DMS 273 treated with DMSO at 0.1 percent for 48 hours (cell line): ENCODE measurements at places on chromosomes 7 and 10.

DNA sequence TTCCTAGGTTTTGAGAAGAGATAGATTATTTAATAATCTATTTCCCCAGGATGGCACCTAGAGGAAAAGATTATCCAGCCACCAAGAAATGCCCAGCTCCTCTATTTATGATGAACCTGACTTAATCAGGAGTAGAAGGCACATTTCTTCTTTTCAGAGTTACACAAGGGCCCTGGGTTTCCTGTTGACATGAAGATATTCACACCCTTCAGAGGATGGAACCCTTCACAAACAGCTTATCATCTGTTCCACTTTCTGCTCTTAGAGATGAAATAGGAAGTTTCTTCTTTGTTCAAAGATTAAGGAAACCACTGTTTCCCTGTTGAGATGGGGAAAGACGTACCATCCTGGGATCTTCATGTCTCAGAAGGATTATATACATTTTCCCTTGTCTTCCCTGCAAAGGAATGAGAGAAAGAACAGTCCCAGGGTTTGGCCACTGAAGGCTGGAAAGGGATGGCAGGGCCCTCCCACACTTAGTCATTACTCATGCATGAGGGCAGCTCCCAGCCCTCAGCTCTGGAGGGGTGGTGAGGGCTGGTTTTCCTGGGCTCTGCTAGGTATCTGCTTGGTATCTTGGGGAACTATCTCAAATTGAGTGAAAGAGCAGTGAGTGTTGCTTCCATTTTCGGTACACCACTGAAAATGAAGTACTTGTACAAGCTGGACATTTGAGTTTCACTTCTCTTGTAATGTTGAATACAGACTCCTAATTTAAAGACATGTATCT, 64.0 kb downstream of the MTPAP start:
- no peak for DNase-seq

GRCh38 chr7:86972072-86972471, 87.4 kb downstream of the ELAPOR2 start:
- no peak for DNase-seq

DNA sequence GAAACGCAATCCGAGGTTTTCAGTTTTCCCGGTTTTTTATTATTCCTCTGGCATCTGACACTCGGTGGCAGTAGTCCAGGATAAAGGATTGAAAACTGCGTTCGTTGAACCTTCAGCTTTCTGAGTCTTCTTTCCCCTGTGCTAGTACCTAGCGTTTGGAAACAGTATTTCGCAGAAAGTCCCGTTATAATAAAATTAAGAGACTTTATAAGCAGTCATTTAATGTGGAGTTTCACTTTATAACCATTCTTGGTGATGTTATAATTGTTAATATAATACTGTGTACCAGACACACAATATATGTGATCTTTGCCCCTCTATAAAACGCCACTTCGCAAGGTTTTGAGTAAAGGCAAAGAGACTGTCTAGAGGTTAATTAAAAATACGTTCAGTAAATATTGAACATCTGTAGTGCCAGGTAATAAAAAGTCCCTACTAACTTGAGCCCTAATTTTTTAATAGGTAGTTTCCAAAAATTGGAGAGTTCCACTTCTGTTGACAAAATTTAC, 874 bp downstream of the CISD1 start:
- DNase-seq, result no peak

- DNase-seq, result no peak
Observed at GRCh38 chr7:53326634-53327033, 291.2 kb downstream of the POM121L12 start.

DNA sequence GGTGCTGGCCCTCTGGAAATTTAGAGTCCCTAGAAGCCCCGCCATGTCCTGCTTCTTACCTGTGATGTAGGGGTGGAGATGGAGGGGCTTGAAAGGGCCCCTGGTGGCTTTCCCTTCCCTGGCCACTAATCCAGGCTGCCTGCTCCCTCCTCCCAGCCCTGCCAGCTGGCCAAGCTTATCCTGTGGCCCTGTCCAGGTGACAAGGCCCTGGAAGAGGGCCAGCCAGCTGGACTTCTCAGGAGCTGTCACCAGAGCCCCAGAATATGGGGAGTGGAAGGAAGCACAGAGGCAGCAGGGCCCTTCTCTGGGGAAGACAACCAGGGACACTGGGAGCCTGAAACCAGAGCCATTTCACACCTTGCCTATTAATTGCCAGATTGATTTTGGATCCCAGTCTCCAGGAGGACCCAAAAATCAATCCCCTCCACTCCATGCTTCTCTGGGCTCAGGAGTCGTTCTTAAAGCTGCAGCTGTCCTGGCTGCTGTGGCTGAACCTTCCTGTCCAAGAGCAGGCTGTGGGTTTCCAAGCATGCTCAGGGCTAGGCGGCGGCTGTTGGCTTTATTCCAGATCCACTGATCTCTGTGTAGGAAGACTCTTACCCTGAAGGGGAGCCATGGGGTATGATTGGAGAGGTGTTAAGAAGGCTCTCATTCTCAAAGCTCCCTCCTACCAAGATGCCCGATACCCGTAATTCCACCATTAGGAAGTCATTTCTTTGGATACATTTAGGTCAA, 52.6 kb upstream of the PCBD1 start:
- DNase-seq, result no peak

- DNase-seq, result no peak
Observed at GRCh38 chr7:112036071-112036470, 170.1 kb downstream of the DOCK4 start.

- DNase-seq, result no peak
Observed at GRCh38 chr10:126658928-126659327, 11.6 kb downstream of the C10orf90 start.

DNA sequence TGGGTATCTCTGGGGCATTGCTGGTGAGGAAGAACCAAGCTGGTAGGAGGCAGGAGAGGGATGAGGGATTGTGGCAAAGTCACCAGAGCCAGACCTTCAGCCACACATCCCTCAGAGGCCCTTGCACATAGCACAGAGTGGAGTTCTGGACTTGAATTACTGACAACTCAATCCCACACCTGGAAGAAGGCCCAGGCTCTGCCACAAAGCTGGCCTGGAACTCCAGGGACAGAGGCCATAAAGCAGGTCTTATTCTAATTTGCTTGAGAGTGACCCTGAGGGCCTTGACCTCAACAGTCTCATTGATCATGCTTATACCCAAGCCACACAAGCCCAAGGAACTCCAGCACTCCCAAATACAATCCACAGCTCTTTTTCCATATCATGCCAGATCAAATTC, 486.2 kb upstream of the ZMIZ1 start:
- DNase-seq, result no peak

GRCh38 chr7:27191833-27192545, 7.0 kb upstream of the HOXA11 start:
- no peak for DNase-seq

- DNase-seq, result no peak
Observed at GRCh38 chr10:3484306-3485056, 300.5 kb downstream of the KLF6 start.

DNA sequence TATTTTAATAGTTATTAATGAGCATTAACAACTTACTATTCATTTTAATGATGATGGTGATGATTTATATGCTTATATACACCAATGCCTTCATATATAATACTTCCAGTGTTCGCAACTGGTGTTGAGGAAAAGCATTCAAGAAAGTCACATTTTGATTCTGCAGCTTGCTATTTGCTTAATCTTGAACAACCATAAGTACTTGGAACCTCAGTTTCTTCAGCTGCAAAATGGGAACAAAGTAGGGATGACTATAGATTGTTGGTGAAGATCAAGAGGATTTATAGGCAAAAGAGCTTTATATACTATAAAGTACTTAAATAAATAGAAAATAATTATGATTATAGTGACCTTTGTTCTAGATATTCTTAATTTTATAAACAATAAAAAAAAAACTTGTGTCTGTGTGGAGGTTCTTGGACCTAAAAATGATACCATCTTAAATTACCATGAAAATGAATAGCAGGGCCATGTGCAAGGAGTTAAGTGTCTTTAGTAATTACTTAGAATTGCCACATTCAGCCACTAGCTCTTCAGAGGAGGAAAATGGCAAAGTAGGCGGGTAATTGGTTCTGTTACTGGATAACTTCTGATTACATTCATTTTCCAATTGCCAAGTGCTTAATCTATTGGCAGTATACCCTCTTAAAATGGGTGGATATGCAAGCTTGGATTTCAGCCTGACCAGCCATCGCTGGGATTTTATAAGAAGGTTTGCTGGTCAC, 4.5 kb downstream of the ARID5B start:
- DNase-seq, result no peak

DNA sequence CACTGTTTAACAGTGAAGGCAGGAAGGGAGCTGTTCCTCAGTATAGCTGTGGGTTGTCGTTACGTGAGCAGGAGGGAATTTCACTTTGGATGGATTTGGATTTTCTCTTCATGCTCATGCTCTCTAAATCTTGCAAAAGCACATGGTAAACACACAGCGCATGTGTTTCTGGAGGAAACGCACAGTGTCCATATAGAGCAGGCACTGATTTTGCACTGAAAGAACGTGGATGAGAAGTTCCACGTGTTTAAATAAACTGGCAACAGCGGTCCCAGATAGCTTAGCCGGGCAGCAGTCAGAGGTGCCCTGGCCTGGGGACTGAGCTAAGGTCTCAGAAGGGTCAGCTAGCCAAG, 188.6 kb downstream of the MGMT start:
- no peak for DNase-seq

GRCh38 chr7:98294798-98295382, 13.4 kb downstream of the BRI3 start:
- peak; percentile 37 for DNase-seq

- DNase-seq, result no peak
Observed at GRCh38 chr7:44292876-44293560, 32.4 kb downstream of the CAMK2B start.

- DNase-seq, result no peak
Observed at GRCh38 chr7:66682350-66683093, 53.8 kb downstream of the KCTD7 start.

DNA sequence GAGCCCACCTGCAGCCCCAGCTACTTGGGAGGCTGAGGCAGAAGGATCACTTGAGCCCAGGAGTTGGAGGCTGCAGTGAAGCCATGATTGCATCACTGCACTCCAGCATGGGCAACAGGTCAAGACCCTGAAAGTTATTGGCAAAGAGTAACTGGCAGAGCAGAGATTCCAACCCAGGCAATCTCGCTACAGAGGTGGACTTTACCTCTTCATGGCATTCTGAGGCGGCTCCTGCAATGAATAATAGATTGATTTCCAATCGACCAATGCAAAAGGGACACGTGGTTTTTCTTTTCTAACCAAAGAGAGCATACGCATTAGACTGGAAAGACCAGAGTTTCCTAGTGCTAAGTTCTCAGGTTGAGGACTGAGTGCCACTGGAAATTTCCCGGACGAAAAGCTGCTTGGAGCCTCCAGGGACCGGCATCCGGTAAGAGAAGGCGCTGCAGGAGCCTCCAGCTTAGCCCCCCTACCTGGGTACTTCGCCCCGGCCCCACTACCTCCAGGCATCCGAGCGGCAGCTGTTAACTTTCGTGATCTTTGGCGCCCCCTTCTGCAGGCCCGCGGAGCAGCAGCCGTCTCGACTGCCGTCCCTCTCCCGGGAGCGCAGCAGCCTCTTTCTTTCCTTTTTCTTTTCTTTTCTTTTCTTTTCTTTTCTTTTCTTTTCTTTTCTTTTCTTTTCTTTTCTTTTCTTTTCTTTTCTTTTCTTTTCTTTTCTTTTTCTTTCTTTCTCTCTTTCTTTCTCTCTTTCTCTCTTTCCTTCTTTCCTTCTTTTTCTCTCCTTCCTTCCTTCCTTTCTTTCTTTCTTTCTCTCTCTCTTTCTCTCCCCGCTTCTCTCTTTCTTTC, 4.1 kb downstream of the MBLAC1 start:
- peak; percentile 18 for DNase-seq

DNA sequence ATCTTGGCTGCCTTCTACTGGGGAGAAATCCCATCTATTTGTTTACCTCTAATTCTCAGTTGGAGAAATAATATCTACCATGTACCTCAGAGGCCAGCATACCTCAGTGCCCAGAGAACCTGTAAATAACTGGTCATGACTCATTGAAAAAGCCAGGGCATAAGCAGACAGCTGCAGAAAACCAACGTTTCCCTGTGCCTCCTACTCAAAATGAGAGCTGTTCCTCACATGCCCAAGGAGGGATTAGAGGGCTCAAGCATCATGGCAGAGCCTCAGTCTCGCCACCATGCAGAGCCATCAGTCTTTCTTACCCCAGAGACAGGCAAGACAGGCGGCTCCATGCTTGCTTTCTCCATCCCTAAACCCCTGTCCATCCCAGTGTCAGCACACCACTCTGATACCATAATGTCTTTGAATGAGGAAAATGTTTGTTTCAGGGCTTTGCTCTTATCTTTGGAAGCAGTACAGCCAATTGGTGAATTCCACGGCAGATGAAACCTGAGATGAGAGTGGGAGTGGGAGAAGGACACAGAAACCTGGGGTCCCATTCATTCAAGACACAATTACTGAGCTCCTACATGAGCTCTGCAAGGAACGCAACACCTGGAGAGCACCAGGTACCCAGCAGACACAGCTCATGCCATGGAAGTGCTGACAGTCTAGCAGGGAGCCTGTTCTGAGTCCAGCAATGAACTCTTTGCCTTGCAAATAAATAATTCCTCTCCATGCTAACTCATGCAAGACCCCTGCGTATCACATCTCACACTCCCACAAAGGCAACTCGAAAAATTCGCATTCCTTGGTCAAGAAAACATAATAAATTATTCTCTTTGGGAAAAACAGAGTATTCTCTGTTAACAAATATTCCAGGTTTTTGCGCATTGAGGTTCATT, 21.1 kb downstream of the PON1 start:
- no peak for DNase-seq

DNA sequence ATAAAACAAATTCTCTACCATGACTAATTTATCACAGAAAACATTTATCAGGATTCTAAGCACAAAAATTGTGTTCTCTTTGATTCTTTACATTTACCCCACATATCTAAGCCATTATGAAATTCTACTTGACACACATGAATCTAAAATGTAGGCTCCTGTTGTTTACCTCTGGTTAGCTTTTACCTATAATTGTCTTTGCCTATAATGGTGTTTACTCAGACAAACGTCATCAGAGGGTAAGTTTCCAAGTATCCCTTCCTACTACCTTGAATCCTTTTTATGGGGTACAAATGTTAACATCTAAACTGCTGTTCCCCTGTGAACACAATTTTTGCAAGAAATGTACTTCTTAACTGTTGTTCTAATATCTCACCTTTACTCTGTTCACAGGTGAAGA, 63.5 kb downstream of the MINDY3 start:
- DNase-seq, result no peak

DNA sequence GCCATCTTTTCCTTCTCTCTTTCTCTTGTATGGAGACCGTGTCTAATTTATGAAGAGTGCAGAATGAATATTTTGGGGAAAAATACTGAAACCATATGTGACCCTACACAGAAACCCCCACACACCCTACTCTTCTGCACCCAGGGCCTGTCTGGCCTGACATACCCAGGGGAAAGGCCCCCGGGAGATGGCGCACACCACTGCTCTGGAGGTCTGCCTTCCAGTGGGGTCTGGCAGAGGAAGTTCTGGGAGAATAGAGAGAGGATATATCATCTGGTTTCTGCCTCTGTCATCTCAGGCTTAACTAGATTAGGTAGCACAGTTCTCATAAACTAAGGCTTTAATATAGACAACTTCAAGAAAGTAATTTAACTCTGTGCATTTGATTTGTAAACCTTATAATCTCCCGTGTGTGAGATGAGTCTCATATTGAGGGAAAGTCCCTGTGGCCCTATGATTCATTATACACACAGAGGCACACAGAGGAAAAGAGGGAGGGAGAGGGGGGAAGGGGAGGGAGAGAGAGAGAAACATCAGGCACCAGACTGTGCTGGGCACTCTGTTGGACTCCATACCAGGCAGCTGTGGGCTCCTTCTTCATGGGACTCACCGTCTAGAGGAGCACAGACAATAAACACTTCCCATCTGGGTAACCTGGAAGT, 123.3 kb downstream of the AOAH start:
- DNase-seq, result no peak
